Endothelial cell (in vitro differentiated cells): ENCODE measurements at places on chromosomes 2 and 18.
A peak's percentile ranks its signal among the peaks of the same experiment; 100 is the strongest.

DNA sequence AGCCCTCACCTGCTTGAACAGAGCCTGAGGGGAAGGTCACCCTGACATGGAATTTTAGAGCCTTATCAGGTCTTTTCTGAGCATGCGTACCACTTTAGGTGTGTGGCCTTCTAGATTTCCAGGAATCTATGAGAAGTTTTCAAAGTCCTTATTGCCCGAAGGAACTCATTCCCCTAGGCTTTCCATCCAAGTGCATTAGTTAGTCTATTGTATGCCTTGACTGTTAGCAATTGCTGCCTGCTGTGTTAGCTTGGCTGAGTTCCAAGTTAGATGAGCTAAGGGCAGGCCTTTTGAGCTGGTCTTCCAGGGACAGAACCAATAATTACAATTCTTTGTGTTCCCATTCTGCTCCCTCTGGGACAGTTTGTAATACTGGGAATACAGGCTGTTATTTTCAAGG is 30.8 kb upstream of the PUM2 start:
- no peak for DNase-seq

GRCh38 chr2:162480067-162480466 is 136.1 kb downstream of the GCA start:
- DNase-seq: no peak

DNA sequence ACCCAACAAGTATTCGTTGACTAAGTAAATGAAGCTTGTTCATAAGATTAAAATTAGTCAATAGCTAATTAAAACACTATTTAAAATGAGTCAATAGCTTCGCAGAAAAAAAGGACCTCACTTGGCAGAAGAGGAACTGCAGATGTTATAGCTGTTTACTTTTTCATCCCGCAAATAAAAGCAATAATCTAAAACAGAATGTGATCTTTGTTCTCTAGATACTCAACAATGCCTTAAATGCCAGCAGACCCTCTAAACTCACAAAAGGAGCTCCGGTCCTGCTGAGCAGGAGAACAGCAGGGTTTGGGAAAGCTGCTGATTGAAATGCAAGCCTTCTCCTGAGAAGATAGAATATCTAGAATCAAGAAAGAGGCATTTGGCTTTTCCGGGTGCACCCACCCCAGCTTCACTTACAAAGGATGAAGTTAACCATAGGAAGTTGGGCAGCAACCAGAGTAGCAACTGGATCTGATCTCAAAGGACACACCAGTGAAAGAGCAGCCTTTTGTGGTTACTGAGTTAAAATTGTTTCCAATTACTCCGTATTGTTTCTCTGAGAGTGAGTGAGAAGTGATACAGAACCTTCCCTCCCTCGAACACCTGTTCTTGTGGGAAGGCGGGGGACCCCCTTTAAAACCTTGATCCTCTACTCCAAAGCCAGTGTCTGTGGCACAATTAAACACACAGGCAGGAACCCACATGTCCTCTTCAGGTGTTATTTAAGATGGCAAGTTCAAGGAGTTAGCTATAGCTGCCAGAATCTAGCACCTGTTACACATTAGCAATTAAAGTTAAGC is 6.8 kb downstream of the CCBE1 start:
- no peak for DNase-seq

DNA sequence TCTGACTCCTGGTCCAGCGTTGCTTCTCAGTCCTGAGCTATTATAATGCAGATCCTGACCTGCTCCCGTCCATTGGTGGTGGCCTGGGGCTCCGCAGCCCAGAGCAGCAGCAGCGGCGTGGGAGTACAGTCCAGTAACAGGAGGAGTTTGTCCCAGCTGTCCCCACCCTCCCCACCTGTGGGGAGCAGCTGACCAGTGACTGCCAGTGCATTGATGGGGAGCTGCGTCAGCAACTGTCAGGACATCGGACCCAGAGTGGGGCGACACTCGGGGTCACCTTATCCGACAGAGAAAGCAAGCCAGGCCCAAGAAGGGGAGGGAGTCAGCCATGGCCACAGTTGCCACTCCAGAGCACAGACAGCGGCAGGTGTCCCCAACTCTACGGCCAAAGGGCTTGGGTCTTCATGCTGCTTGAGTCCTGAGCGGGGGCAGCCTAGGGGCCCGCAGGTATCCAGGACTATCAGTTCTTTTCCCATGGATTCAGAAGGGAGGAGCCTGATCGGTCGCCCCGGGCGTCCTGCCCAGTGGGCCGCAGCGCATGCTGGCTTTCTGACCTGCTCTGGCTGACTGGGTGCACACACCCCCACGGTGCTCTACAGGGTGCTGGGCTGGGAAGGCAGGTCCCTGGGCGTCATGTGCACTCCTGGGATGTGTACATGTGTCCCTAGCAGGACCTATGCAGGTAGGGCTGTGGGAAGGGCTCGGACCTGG is 29.7 kb downstream of the DNMT3A start:
- no peak for DNase-seq

GRCh38 chr2:128809259-128809636 is 490.6 kb upstream of the HS6ST1 start:
- DNase-seq: no peak

DNA sequence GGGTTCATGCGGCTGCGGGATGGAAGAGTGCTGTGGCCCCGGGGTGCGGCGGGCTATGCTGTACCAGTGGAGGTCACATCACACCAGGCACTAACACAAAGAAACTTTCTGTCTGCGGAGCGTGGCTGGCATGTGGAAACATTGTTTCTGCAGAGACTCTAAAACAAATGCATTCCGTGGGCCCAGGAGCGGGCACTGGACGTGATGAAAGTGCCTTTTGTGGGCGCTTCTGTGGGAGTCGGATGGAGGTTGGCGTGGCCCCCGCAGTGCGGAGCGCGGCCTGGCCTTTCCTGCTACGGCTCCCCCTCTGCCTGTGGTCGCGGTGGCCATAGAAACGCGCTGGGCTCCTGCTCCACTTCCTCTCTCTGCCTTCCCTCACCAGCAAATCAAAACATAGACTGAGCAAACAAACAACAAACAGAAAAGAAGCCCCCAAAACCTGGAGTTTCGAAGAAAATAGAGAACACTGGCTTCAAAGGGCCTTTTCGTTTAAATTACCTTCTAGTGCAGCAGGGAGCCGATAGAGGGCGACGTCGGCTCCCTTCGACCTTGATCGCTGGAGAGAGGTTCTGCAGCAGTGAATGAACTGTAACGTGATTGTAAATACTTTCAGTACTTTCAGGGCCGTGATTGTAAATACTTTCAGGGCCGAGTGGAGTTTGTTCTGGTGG is 51.4 kb downstream of the KIF5C start:
- peak; percentile 60 for DNase-seq

- no peak for DNase-seq
Observed at GRCh38 chr2:122080316-122080715, 324.9 kb downstream of the TSN start.
